ENCODE measurements at places on chromosomes 16 and 17.
A peak's percentile ranks its signal among the peaks of the same experiment; 100 is the strongest.

GRCh38 chr17:76123749-76124581 is 17.1 kb downstream of the FOXJ1 start:
- no peak for DNase-seq

DNA sequence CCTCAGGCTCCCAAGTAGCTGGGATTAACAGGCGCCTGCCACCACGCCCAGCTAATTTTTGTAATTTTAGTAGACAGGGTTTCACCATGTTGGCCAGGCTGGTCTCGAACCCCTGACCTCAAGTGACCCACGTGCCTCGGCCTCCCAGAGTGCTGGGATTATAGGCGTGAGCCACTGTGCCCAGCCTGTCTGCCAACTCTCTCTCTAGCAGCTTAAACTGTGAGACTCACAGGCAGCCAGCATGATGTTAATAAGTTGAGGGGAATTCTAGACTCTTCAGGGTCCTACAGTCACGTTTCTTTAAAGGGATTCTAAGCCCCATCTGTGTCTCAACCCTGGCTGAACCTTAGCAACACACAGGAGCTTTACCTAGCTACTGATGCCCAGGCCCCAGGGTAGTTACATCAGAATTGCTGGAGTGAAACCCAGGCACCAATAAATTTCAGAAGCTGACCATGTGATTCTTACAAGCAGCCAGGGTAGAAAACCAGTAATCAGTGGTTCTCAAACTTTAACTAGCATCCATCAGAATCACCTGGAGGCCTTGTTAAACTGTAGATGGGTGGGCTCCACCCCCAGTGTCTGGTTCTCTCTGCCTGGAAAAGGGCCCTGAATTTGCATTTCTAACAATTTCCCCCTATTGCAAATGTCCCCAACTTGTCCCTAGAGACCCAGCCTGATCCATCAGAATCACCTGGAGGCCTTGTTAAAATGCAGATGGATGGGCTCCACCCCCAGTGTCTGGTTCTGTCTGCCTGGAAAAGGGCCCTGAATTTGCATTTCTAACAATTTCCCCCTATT is 30.7 kb downstream of the GPRC5B start:
- no peak for DNase-seq

GRCh38 chr17:78349891-78350642 is 9.8 kb downstream of the SOCS3 start:
- DNase-seq = no peak

GRCh38 chr17:29172589-29172988 is 7.6 kb downstream of the MYO18A start:
- no peak for DNase-seq

DNA sequence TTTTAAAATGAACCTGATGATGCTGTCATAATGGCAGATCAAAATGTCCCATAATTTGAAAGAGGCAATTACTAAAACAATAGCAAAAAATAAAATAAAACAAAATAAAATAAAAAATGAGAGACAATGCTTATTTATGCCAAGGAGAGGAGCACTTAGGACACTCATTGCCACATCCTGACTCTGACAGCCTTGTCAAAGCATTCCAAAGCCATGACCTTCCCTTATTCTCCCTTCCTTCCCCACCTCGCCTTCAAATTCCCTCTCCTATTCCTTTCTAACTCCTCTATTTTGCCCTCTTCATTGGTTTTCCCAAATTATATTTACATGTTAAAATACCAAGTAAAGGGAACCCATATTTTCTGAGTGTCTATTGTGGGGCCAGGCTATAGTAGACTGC is 220.0 kb downstream of the CDH13 start:
- no peak for DNase-seq

- DNase-seq = no peak
Measured at GRCh38 chr16:27108826-27109665, 42.3 kb downstream of the C16orf82 start.

- DNase-seq = no peak
Measured at GRCh38 chr16:56961851-56962281, at the start of gene CETP. TSS of gene CETP (plus strand) at chr16:56961950. CDS start at chr16:56961980, 30 bp downstream.

DNA sequence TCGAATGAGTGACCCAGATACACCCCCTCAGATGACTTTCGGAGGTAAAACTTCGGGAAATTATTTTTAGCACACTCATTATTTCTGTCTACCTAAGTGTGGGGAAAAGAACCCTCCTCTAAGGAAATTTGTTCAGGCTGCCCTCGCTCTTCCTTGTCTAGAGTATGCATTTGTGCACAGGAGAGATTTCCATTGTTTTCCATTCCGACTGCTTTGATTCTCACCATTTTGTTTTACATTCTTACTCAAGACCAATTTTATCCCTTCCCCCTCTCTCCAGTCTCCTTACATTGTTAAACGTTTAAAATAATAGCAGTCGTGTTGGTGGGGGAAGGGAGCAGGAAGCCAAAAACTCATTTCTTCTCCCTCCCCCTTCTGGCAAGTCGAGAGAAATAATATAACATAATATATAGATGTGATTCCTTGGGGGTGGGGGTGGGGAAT is 1.5 kb upstream of the CHD3 start:
- DNase-seq = no peak

DNA sequence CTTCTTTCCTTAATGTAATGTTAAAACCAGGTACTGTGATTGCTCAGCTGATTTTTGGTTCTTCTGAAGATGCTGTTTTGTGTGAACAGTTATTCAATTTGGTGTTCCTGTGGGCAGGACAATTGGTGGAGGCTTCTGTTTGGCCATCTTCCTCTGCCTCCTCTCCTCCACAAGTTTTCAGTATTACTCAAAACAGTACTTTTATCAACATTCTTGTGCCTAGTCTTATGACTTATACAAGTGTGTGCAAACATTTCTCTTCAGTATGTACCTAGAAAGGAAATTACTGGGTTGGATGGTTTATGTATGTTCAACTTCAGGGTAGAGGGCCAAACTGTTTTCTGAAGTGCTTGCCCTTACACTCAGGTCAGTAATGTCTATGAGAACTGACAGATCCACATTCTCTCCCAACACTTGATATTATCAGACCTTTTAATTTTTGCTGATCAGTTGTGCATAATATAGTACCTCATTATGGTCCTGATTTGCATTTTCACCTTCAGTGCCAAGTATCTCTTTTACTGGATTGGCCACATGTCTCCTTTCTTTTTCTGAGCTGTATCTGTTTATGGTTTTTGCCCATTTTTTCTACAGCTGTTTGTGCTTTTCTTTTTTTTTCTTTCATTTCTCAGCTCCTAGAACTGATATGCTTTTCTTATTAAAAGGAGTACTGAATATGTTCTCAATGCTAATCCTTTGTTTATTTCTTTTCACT is 50.9 kb downstream of the ERCC4 start:
- no peak for DNase-seq

DNA sequence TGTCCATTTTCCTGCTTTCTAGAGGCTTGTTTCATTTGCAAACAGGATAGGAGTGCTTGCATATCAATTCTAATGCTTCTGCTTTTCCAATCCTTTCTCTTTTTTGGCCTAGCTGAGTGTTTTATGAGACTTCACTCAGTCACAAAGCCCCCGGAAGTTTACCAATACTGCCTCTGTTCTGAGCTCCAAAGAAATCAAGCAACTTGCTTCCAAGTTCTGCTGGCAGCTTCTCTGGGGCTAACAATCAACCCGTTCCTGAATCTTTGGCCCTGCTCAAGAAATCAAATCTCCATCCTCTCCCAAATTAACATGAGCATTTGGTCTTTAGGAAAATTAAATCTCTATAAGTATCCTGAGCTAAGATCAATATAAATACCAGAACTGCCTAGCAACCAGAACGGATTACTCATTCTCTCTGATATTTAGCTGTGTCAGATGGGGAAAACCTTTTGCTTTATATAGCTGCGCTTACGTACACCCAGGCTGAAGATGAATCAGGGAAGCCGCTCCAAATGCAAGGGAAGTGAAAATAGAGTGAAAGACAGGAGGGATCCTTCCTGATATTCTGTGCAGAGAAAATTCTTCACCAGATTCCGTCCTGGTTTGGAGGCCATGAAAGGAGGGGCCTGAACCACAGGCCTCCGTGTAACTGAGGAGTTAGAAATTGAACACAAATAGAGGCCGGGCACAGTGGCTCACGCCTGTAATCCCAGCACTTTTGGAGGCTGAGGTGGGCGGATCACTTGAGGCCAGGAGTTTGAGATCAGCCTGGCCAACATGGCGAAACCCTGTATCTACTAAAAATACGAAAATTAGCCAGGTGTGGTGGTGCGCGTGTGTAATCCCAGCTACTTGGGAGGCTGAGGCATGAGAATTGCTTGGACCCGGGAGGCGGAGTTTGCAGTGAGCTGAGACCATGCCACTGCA is 23.3 kb upstream of the GRB2 start:
- DNase-seq = no peak

DNA sequence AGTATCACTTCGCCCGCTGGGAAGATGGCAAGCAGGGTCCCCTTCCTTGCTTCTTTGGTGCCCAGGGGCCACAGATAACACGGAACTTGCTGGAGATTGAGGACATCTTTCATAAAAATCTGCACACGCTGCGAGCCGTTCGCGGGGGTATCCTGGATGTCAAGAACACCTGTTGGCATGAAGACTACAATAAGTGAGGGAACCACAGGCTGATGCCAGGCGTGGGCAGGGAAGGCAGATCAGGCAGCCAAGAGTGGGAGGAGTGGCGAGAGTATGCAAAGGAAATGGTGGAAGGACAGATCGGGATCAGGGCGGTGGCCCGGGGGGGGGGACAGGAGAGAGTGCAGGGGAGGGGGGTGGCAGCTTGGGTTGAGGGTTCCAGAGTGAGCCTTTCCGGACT is 22.2 kb downstream of the DNAH2 start:
- DNase-seq = no peak

- no peak for DNase-seq
Measured at GRCh38 chr16:89331371-89332109, 114.0 kb downstream of the ZNF778 start.

DNA sequence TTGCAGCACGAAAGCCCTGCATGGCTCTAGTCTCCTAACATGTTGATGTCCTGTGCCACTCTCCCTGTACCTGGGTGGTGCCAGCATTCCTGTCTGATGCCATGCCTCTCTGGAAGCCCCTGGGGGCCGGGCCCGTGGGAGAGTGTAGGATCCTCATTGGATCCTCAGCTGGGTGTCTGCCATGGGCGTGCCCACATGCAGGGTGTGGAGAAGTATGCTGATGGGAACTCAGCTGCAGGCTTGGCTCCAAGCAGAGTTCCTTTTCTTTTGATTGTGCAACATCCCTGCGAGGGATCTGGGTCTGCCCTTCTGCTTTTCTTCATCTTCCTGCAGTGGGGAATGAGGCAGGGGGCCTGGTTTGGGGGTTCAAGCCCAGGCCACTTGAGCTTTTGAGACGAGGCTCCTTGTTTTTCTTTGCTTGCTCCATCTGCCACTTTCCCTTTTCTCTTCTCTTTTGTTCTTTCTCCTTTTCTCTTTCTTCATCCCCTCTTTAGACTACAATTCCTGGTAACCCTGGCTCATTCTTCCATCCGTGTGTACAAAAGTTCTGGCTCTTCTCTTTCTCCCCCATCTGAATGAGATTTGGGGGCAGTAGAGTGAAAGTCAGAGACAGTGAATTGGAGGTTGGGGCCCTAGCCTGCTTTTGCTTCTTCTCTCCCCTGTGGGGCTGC is 32.9 kb downstream of the KSR1 start:
- no peak for DNase-seq

DNA sequence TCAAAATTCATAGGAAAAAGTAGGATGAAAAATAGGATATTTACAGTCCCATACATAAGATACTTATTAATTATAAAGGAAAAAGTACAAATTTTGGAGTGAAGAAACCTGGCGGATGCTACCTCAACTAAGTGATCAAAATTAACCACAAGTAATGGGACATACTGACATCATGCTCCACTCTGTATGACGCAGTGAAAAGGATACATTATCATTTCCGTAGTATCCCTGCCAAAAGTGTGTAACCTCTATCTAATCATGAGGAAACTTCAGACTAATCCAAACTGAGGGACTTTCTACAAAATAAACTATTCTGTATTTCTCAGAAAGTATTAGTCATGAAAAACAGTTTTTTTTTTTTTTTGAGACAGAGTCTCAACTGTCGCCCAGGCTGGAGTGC is 60.5 kb downstream of the TRIM37 start:
- no peak for DNase-seq

DNA sequence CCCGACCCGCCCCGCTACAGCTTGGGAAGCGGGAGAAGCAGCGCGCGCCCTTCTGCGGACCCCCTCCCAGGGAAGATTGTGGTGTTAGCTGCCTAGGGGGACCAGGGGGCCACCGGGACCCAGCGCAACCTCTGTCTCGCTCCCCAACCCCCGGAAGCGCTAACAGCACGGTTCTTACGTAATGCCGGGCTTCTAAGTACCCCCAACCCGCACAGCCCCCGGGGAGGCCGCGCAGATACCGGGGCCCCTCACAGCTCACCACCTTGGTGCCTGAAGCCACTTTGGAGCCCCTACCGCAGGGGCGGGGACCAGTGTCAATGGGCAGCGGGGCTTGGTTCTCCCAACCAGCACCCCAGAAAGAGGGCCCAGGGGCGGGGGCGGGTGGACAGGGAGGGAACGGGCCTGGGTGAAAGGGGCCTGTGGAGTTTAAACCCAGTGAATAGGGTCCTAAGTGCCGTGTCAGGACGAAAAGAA is 348 bp downstream of the MPP2 start:
- no peak for DNase-seq

GRCh38 chr16:82655072-82655714 is 28.4 kb downstream of the CDH13 start:
- DNase-seq = peak; percentile 37

DNA sequence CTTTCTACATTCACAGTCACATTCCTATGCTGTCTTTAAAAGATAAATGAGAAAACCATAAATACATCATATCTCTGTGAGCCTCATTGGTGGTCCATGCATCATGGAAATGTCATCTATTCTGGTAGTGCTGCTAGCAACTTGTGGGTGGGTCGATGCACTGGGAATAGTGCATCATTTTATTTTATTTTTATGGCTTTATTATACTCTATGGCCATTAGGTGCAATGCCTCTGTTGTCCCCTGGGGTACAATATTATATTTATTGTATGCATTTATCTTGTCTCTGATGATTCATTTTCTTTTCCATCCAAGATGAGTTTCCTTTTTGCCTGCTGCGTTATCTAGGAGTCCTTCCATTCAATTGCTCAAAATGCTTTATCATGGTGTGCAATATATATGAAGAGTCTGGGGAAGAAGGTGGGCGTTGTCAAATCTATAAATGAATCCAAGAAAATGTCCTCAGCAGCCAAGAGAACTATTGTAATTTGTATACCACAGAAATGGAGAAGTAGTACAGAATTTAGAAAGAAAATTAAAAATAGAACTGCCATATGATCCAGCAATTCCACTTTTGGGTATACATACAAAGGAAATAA is 324.0 kb downstream of the KCNJ2 start:
- DNase-seq = no peak

- no peak for DNase-seq
Measured at GRCh38 chr16:11250091-11250785, 5.8 kb downstream of the SOCS1 start.

Data from stimulated activated CD4-positive, alpha-beta T cell treated with anti-CD3 and anti-CD28 coated beads, TNF-alpha, amount 100 ng/mL, for 4 hours (primary cell).